ENCODE measurements at places on chromosomes 2 and 18.

DNA sequence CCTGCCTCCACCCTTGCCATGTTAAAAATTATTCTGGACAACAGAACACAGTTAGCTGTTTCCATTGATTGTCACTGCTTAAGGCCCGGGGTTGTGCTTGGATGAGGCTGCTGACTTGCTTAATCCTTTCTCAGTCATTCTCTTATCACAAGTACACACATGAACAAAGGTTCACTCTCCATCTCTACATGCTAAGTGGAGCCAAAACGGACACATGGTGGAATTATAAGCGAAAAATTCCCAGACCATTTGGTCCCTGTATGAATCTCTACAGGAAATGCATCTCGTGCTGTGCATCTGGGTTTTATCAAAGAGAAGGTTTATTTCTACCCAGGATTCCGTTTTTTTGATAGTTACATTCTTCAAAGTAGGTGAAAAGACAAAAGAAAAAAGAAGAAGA lies 177.5 kb upstream of the ETAA1 start:
- no peak for DNase-seq

DNA sequence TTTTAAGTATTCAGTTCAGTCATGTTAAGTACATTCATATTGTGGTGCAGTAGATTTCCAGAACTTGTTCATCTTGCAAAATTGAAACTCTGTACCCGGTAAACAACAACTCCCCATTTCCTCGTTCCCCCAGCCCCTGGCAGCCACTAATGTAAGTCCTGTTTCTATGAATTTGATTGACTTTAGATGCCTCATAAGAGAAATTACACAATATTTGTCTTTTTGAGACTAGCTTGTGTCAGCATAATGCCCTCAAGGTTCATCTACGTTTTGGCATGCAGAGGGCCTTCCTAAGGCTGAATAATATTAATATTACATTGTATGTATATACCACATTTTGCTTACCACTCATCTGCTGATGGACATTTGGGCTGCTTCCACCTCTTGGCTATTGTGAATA lies 30.9 kb downstream of the METTL21A start:
- DNase-seq, result no peak

- no peak for DNase-seq
Measured at GRCh38 chr2:234444893-234445292, 52.0 kb downstream of the ARL4C start.

DNA sequence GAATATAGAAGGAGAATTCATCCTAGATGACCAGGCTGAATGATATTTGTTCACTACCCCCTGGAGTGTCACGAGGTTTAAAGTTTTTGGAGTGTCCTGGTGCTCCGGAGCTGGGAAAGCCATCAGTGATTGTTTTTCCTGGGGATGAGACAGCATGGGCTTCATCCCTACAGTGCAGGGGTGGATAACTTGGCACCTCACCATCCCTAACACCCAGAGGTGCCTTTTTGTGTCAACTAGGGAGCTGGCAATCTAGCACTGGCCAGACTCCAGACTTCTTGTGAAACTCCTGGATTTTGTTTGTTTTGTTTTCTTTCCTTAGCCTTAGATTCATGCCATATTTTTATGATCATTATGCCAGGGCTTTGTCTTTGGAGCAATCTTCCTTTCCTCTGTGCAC lies 164.8 kb downstream of the PRKCE start:
- no peak for DNase-seq

DNA sequence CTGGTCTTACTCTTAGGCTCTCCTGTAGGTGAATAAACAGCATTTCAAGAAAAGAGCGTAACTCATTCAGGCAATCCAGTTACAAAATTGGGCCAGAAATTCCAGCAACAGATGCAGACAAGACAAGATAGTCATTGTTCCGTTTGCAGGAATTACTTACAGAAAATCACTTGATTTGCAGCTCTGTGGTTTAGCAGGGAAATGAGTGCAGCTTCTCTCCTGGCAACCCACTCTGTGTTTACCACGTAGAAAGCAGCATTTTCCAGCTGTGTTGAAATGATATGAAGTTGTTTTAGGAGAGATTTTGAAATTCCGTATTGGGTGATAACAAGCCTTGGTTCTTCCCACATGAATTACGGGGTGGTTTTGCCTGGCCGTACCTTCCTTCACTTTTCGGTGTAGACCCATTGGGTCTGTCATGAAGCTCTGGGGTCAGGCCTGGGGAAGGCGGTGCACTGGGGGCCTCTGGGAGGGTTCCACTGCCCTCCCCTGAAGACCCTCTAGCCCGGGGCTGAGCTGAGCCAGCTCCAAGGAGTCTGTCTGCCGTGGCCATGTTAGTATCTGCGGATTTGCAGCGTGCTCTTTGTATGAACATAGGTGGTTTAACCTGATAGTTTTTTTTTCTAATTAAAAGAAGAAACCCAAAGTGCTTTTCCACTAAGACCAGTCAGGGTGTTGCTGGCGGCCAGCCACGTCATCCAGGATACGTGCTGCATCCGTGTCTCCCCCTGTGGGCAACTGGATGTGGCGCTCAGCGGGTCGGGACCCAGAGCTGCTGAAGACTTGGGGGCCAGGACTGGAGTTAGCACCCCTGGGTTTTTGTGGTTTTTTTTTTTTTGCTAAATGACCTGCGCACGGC lies 58.9 kb upstream of the KCNG2 start:
- DNase-seq, result no peak

GRCh38 chr2:222728621-222729020 lies 57.2 kb downstream of the MOGAT1 start:
- no peak for DNase-seq

GRCh38 chr18:58978916-58979315 lies 114.2 kb downstream of the ZNF532 start:
- DNase-seq, result no peak

- DNase-seq, result no peak
Measured at GRCh38 chr2:7900593-7900992, 781.3 kb upstream of the ID2 start.

GRCh38 chr2:101151859-101152271 lies 683 bp upstream of the TBC1D8 start:
- no peak for DNase-seq

DNA sequence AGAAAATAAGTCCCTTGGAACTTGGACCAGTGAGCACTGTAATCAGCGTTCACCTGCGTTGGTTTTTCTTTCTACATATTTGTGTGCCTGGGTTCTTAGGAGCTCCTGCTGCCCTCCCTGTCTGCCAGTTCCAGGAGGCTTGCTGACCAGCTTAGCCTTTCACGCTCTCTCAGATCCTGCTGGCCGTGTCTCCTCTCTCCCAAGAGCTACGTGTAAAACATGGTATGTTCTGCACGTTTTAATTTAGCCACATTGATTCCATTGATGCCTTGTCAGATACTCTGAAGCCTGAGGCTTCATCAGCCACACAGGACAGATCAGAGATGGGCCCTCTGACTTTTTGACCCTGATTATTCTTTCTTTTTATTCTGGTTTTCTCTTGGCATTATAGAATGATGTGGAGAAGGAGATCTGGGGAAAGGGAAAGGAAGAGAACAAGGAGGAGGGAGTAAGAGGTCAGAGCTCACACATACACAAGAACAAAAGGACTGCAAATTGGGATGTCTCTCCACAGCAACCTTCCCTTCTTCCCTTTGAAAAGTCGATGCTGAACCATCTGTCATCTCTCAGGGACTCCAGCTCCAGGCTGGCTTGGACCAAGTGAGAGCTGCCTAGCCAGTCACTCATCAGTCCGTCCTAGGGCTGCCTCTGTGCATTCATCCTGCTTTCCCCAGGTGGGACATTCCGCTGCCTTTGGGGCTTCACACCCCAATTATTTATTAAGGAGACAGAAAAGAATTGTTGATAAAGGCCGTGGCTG lies 152.8 kb downstream of the PIK3C3 start:
- DNase-seq, result no peak

DNA sequence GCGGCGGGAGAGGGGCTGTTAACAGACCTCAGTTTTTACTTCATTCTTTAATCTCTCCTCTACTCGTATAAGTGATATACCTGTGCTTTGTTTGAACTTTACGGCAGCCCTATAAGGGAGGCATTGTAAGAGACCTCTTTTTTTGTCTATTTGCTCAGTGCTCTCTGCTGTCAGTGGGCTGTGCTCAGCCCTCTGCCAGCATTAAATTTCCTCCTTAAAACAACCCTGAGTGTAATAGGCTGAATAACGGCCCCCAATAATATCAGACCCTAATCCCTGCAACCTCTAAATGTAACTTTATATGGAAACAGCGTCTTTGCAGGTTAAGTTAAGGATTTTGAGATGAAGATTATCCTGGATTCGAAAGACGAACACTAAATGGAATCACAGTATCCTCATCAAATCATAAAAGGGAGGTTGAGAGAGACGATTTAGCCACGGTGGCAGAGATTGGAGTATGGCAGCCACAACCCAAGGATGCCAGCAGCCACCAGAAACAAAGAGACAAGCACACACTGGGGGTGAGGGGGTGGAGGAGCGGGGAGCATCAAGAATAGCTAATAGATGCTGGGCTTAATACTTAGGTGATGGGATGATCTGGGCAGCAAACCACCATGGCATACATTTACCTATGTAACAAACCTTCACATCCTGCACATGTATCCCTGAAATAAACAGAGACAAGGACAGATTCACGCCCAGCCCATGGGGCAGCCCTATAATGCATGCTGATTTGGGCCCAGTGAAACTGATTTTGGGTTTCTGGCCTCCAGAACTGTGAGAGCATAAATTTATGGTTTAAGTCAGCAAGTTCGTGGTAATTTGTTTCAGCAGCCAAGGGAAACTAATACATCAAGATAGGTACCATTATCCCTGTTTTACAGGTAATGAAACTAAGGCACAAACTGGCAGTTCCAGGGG lies 894 bp upstream of the FARSB start:
- no peak for DNase-seq

DNA sequence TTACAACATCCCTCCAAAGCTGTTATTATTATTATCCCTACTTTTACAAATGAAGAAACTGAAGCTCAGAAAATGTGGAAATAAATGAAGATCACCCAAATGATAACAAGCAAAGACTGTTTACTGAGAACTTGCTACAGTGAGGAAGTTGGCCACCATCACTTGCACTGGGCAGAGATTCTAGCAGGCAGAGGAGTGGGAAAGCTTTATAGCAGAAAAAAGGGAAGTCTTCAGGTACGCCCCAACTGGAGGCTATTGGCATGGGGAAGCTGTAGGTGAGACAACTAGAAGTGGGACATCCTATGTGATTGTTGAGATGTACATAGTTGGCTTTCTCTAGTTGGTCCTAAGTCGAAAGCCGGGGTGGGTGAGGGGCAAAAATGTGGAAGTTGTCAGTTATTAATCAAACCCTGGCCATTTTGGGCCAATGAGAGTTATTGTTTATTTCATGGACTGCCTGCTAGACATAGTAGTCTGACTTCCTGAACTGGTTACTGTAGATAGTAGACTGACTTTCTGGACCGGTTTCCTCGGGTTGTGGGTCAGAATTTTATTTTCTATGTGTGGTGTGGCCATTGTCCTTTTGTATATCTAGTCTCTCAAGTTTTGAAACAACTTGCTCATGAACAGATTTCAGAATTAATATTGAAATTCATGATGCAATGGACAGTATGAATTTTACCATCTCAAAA lies 40.2 kb upstream of the STAT4 start:
- no peak for DNase-seq

- no peak for DNase-seq
Measured at GRCh38 chr2:166454006-166454595, 39.9 kb downstream of the SCN7A start.

DNA sequence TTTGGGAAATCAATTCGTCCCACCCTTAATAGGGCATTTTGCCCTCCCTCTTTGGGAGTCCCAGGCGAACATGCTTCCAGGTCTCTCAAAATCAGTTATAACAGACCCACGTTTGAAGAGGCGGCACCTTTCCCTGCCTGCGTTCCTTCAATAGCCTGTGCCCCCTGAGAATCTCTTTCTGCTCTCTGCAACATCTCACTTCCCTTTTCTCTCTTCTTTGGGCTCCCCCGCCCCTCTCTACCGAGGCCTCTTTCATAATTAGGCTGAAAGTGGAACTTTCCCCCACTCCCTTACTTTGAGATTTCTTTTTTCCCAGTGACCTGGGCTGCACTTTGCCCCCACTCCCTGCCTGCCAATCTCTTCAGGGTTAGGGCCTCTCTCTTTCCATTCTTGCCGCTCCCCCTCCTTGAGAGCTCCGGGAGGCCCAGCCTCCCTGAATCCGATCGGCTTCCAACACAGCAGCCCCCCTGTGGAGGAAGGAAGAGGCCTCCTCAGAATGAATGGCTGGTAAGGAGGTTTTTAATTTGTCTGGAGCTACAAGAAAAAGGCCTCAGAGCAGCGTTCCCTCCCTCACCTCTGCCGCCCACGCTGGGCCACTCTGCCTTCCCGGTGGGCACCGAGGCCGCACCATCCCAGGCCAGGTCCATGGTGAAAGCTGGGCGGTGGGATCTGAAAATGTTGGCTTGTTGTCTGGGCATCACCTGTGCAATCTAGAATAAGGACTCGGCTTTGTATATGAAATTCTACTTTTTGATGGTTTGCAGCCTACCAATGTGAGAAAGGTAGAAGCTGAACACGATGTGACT lies 162.6 kb upstream of the SIX3 start:
- no peak for DNase-seq

DNA sequence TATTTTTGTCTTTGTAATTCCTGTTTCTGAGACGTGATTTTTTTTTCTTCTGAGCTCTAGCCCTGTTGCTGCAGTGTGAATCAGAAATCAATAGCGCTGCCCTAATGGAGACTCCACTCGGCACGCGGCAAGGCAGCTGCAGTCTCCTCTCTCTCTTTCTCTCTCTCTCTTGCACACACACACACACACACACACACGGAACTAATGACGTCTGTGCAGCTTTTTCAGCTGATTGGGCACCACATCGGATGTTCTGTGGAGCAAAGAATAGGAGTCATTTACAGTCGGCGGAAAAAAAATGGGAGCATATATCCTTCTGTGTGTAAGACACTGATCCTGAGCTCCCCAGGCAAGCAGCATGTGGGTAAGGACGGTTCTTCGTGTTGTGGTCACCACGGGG lies 2.0 kb upstream of the MYT1L start:
- DNase-seq, result no peak

- no peak for DNase-seq
Measured at GRCh38 chr18:25228410-25228809, 123.6 kb downstream of the ZNF521 start.

GRCh38 chr2:70514612-70515055 lies 39.0 kb downstream of the TGFA start:
- no peak for DNase-seq

GRCh38 chr2:116819355-116819754 lies 995.1 kb upstream of the DDX18 start:
- no peak for DNase-seq

DNA sequence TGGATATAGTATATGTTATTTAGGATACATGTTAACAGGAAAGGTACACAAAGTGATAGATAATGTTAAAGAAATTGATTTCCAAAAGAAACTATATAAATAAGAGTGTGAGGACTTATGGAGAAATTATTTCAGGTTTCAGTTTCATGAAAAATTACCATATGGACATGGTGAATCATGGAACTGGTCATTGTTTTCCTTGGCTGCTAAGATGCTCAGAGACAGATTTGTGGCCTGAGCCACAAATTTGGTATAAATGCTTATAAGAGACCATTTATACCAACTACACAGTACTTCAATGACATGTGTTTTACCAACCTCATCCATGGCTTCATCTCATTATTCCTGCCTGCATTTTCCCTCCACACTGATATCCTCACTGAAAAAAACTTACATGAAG lies 188.1 kb downstream of the FMNL2 start:
- no peak for DNase-seq
